Karpas-422 (cell line): ENCODE measurements at places on chromosomes 13 and 19.

GRCh38 chr13:73365681-73366080, 306.9 kb downstream of the KLF5 start:
- DNase-seq, result no peak

- peak; percentile 47 for DNase-seq
Observed at GRCh38 chr19:20038358-20039202, 725 bp downstream of the ZNF682 start.

DNA sequence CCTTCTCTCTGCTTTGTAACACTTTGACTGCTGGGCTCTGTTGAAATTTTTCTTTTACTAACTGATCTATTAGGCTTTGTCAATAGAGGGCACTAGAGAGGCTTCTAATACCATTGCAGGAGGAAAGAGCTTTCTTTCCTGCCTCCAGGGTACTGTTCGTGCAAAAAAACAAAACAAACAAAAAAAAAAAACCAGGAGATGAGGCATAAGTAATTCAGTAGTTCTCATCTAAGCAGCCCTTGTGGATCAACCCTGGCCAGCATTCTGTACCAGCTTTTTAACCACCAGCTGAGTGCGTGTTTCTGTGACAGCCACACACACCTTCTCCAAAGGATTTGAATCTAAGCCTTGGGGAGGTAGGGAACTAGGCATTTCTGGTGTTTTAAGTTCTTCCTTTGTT, 1707.6 kb upstream of the SLC10A2 start:
- DNase-seq, result peak; percentile 69

- DNase-seq, result no peak
Observed at GRCh38 chr13:51599444-51600176, 15.3 kb downstream of the WDFY2 start.

GRCh38 chr19:7488736-7489353, at the start of gene PEX11G:
PEX11G (minus strand) TSS chr19:7489035; CDS start chr19:7489010, 25 bp downstream.
- peak; percentile 95 for DNase-seq

DNA sequence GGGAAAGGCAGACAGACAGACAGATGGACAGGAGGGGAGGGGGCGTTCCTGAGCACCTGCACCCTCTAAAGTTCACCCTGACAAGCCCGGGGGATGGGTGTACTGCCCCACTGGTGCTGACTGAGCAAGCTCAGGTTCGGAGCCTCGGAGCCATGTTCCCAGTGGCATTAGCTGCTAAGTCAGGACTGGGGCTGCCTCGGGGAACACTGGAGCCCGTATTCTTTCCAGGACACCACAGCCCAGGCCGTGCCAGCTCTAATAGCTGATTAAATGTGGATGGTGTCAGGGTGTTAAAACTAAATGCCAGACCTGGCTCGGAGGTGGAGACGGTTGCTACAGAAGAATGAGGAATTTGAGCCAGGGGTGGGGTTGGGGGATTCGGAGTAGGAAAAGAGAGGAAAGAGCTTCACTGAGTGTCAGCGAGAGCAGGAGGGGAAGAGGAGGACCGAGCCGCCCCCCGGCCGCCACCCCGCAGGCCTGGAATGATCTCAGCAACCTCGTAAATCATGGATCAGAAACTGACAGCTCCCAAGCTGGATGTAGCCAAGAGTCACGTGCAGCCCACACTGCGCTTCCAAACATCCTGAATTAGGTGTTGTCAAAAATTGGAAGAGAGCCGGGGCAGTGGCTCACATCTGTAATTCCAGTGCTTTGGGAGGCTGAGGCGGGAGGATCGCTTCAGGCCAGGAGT, 10.4 kb downstream of the MAP2K2 start:
- no peak for DNase-seq

DNA sequence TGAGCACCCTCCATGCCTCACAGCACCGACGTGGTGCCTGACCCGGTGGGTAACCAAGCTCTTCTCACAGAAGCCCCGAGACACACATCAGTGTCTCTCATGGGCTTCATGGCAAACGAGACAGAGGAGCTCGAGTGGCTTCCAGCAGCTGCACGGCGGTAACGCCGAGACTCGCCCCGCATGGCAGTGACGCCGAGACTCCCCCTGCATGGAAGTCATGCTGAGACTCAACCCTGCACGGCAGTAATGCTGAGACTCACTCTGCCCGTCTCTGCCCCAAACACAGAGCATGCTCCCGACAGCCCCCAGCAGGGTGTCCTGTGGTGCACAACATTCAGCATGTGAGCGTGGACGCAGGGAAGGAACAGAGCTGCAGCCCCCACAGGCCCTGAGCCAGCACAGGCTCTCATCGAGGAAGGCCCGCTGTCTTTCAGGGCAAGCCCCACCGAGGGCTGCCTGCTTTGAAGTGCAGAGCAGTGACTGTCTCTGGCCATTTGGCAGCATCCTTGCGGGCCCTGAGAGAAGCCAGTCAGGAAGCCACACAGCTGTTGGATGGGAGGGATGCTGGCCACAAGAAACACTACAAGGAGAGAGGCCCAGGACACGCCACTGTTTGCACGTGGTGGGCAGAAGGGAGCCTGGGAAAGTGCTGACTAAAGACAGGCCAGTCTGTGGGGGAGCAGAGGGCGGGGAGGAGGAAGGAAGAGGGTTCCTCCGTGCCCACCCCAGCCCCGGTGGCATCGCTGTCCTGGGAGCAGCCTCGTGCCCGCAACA, 9.5 kb downstream of the GAS6 start:
- no peak for DNase-seq
